RWPE1 (cell line): ENCODE measurements at places on chromosomes 1 and 21.

DNA sequence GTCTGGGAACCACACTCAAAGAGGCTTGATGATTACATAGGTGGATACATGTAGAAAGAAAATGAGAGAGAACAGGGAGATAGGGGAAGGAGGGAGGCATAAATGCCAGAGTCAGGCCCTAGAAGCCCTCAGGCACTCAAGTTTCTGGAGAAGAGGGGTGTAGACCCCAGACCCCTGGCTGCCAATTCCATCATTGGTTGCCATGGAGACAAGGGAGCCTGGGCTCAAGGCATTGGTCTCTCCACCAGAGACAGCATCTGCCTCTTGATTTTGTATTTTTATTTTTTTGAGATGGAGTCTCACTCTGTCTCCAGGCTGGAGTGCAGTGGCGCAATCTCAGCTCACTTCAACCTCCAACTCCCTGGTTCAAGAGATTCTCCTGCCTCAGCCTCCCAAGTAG, 114.3 kb upstream of the GRIK3 start:
- DNase-seq, result no peak

DNA sequence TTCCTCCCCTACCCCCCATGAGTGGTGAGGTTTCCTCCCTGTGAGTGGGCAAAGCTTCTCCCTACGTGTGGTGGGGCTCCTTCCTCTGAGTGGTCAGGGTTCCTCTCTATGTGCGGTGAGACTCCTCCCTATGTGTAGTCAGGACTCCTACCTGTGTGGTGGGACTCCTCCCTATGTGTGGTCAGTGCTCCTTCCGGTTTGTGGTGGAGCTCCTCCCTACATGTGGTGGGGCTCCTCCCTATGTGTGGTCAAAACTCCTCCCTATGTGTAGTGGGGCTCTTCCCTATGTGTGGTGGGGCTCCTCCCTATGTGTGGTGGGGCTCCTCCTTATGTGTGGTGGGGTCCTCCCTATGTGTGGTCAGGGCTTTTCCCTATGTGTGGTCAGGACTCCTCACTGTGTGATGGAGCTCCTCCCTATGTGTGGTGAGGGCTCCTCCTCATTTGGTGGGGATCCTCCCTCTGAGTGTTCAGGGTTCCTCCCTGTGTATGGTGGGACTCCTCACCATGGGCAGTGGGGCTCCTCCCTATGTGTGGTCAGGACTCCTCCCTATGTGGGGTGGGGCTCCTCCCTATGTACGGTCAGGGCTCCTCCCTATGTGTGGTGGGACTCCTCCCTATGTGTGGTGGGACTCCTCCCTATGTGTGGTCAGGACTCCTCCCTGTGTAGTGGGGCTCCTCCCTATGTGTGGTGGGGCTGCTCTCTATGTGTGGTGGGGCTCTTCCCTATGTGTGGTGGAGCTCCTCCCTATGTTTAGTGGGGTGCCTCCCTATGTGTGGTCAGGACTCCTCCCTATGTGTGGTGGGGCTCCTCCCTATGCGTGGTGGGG, 29.1 kb downstream of the PRSS38 start:
- no peak for DNase-seq

- DNase-seq, result no peak
These were observed 60.5 kb upstream of the ANGPTL3 start for GRCh38 chr1:62536865-62537264.

DNA sequence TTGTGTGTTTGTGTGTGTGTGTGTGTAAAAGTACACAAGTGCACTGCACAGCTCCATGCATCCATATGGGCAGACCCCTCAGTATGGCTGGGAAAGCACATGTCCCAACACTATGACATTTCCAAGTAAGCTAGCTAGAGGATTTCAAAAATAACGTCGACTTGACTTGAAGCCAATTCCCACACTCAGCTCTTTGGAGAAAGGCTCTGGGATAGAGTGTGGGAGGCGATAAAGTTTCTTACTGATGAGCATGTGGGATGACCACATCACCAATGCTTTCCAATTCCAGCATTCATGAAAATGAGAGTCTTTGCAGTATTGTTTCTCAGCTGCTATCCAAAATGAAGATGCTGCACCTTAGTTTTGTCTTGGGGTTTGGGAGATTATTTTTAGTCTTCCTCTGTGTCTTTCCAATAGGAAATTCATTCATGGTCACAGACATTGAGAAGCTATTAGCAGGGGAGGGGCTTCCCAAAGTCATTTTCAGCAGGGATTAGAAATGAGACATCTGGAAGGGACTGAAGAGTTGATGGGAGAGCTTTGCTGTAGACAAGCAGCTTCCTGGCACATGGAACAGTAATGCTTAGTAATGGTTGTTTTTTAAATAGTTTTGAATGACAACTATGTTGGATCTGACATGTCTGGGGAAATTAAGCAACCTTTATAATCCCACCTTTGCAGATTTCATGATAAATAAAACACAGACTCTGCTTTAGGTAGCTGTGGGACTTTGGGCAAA, 143.5 kb downstream of the ASTN1 start:
- no peak for DNase-seq

DNA sequence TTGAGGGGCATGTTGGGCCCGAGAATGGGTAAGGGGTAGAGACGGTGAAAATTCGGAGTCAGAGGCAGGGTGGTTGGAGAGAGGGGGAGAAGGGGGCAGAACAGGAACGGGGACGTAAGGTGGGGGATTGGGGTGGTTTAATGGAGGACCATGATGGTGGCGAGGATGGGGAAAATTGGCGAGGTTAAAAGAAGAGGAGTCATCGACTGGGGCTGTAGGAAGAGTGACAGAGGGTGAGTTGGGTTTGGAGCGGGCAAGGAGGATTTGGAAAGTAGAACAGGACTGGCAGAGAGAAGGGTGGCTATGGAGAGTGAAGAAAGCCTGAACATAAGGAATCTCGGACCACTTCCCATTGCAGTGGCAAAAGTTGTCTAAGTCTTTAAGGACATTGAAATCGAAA, 10.8 kb upstream of the ZBTB48 start:
- DNase-seq, result no peak
